Activated CD4-positive, alpha-beta T cell treated with anti-CD3 and anti-CD28 coated beads, Interleukin-2, Interleukin-4, amounts not matched to agents 100 ng/mL and 50 ng/mL, durations not matched to agents 16 hours and 8 hours (primary cell): ENCODE measurements at places on chromosomes 4 and X.

DNA sequence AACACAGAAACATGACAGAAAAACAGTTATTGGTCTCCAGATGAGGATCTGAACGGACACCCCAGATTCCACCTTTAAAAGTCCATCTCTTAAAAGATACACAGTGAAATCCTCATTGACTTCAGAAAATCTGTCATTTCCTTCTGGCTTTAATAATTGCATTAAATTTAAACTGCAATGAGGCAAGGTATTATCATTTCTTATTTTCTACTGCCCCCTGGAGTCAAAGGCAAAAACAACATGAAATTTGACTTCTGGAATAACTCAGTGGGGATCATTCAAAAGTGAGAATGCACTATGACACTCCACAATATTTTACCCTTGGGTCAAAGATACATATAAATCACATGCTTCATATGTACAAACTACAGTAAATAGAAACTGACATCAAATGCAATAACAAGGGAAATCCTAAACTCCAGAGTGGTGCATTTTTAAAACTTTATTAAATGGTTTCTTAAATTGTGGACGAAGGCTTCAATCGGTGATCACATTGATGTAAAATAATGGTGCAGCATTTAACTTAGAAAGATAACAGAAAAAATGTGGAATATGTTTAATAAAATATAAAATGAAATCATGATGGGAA, 56.4 kb upstream of the SPANXN1 start:
- peak; percentile 8 for DNase-seq

DNA sequence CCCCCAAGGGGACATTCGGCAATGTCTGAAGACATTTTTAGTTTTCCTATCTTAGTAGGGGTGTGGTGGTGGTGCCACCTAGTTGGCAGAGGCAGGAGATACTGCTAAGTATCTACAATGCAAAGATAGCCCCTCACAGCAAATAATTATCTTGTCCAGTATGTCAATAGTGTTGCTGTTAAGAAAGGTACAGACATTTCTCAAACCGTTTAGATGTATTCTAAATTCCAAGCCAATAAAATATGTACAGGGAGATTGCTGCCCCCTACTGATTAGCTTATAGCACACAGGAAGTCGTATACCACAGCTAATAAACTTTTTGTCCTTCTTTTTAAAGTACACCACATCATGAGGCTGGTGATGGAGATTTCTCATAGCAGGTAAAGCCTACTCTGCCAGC, 260.5 kb downstream of the TMA16 start:
- peak; percentile 9 for DNase-seq

- no peak for DNase-seq
Measured at GRCh38 chr4:163200727-163201349, 34.1 kb upstream of the NAF1 start.

DNA sequence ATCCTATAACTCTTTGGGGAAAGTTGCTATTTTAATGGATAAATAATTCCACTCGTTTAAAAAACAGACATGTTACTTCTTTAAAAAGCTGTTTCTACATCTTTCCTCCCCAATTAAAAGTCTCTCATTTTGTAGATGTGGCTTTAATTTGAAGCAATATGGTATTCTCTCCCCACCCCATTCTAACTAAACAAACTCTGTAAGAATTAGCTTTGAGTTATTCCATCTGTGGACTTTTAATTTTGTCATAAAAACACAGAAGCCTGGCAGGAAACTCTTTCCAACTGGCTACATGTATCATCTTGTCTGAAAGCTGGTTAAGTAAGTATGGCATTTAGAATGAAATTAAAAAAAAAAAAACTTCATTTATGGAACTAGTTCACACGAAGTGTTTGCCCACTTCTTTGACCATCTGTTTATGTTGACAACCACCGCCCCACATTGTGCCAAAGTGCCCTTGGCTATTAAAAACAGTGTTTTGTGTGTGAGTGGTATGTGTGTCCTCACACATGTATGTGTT, 140.3 kb downstream of the NAA11 start:
- DNase-seq, result no peak

- no peak for DNase-seq
Measured at GRCh38 chr4:65083076-65083475, 587.2 kb downstream of the EPHA5 start.
